Tibial artery (tissue), 4 donors: ENCODE measurements at places on chromosomes 3 and 15.

GRCh38 chr15:68524753-68525584, 53.8 kb upstream of the CORO2B start:
- no peak for DNase-seq

GRCh38 chr3:52230889-52231499, 5.5 kb upstream of the TLR9 start:
- no peak for DNase-seq

DNA sequence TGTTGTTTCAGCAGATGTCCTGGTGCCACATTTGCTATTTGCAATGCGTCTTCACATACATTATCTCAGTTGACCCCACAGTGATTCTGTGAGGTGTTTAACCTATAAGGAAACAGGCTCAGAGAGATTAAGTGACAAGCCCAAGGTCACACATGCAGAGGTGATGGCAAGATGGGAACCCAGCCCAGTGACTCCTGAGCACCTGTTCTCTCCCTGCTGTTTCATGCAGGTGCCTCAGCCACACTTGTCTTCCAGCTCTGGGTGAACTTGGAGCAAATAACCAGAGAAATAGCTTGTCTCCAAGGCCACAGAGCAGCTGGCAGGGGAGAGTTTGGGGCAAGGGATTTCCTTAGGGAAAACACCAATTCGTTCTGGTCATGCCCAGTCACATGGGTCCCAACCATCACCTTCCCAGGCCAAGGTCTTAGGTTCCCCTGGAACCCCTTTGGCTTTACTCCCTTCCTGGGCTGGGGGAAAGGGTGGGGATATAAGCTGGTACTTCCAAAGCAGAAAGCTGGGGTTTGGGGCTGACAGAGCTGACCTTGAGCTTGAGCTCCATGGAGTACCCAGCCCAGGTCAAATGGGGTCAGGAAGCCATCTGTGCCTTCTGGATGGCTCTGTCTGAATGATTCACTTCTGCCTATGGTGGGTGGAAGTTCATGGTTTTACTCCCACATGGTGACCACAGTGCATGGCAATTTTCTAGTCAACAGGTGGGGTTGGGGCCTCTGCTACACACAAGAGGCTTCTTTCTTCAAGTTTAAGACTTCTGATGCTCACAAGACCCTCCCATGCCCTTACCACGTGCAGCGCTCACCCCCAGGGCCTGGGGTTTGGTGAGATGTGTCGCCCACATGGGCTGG, 22.4 kb downstream of the LIPC start:
- no peak for DNase-seq

DNA sequence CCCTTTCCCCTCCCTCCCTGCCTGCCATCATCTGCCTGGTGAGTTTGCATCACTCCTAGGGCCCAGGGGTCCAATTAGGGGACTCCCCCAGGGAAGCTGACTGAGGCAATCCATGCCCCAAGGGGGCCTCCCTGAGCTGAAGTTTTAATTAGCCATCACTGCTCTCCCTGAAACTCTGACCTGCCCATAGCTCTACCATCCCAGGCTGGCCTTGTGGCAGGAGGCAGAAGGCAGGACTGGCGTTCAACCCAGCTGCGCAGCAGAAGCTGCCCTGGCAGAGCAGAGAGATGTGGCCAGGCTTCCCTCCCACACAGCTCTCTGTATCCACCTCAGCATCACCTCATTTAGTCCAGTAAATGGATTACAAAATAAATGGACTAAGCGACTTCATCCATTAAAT, 7.7 kb upstream of the C15orf39 start:
- DNase-seq: no peak
